ENCODE measurements at places on chromosomes 5 and 9.

DNA sequence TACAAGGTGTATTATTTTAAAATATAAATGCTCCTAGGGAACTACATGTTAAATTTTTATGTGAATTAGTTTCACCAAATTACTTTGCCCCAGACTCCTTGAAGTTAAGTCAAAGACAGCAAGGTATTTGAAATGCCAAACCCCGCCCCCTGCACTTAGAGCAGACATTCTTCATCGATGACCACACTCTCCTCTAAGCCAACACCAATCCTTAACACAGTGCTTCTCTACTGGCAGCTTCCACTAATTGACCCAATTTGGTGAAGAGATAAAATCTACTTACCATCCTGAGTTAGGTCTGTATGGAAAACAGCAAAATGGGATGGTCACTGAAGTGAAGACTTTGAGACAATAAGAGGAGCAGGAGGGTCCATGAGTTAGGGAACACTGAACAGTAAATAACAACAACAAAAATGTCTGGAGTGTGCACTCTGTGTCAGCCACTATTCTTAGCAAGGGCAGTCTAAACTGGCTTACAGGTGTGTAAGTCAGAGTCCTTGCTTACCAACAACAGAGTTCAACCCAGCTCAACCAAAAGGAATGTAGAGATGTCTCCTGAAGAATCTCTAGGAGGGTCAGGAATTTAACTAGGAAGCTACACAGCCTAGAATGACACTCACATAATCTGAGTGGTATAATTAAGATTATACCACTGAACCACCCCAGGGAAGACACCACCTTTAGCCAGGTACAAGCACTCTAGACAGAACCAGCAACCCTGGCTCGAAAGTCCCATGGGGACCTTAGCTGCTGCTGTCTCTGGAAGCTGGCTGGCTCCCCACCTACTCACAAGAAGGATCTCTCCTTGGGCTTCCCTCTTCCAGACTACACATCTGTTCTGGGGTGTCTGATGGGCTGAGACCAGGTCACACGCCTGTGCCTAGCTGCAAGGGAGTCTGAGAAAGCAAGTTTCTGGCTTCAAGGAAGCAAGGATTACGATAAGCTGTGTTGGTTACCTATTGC, 8.8 kb upstream of the UBE2QL1 start:
- DNase-seq, result no peak

- no peak for DNase-seq
These were observed 21.5 kb downstream of the NKD2 start for GRCh38 chr5:1029945-1030625.

DNA sequence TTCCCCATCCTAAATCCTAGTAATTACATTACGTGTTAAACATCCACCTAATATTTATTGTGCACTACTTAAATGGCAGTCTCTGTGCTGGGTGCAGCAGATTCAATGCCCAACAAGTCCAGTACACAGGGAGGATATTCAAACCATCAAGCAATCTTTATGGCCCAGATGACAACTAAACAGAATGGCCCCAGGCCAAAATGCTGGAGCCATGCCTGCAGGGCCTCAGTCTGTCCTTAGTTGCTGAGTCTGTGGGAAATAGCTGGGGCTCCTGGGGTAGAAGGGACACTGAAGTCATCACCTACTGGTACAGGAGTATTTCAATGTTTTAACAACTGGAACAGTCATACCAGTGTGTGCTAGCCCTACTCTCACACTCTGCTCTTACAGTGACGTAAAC, 153.5 kb downstream of the ZNF608 start:
- no peak for DNase-seq

DNA sequence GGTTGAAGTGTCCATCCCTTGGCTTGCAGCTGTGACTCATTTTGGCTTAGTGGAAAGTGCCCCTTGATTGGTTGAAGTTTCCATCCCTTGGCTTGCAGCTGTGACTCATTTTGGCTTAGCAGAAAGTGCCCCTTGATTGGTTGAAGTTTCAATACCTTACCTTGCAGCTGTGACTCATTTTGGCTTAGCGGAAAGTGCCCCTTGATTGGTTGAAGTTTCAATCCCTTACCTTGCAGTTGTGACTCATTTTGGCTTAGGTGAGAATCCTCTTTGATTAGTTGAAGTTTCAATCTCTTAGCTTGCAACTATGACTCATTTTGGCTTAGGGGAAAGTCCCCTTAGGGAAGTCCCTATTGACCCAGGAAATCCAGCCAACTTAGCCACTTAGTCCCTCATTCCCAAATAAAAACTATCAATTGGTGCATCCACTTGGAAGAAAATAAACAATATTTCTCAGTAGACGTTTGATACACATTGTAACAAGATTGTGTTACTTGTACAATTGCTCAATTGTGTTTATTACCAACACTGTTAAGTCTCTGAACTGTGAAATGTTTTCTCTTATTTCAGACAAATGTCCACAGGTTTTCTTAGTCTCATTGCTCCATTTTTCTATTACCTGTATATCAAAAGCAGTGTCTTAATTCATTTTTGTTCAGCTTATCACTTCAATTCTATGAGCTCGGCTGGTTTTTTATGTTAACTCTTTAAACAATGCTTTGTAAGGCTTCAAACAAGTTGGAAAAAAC, 2308.8 kb upstream of the ACO1 start:
- DNase-seq, result peak; percentile 11

- no peak for DNase-seq
These were observed 29.8 kb downstream of the SLC24A2 start for GRCh38 chr9:19759066-19759465.

DNA sequence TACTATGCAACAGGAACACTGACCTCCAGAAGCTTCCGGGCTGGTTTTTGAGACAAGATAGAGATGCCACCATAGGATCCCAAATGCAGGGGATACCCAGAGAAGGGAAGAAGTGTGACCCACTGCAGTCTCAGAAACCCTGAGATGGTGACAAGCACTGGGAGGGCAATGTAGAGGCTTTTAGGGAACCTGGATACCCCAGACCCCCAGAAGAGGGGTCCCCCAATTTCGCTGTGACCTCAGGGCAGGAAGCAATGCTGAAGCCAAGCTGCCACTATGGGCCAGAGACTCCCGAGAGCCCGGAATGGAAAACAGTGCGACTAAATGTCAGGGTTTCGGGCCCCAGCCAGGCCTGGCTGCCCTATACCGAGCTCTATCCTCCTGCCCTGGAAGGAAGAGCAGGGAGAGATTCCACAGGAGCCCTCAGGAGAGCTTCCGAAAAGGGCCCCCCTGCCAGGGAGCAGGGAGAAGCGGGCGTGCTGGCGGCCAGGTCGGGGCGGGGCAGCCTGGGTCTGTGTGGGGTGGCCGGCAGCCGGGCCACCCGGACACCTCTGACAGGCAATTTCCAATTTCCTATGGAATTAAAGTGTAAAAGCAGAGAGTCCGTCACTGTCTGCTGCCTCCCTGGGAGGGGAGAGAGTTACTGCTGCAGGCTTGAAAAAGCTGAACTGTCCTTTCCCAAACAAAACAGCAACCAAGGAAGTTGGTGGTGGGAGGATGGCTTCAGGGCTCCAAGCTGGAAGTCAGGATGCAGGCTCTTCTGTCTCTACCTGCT, 154.2 kb downstream of the FGF18 start:
- DNase-seq, result no peak

GRCh38 chr5:156556666-156557406, 229.9 kb downstream of the SGCD start:
- no peak for DNase-seq

GRCh38 chr5:124849774-124850173, 103.3 kb upstream of the ZNF608 start:
- DNase-seq, result no peak

DNA sequence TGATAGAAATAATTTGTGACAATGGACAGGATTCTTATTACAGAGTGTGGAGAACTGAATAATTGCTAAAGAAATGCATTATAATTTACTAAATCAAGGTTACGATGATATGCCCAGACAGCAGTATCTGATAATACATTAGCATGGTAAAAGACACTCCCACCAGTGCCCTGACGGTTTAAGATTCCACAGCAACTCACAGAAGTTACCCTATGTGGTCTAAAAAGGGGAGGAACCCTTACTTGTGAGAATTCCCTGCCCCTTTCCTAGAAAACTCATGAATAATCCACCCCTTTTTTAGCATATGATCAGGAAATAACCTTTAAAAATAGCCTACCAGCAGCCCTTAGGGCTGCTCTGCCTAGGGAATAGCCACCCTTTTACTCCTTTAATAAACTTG, 244.7 kb upstream of the SLC24A2 start:
- no peak for DNase-seq

DNA sequence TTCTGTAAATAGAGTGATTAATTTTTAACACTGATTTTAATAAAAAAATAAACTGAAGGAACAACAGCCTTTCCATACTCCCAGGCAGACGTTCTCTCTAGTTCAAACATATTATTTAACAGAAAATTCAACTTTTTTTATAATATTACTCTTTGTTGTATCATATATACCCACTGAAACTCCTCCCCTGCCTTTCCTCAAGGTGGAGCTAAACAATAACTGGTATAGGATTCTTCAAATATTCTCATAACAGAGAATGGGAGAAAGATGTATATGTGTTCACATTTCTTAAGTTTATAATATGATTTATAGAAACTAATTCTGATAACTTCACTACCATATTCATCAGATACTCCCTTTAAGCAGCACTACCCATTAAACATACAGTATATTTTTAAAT, 83.4 kb downstream of the CYLC2 start:
- no peak for DNase-seq

- no peak for DNase-seq
These were observed 64.6 kb upstream of the FCN1 start for GRCh38 chr9:134982311-134982710.

- DNase-seq, result no peak
These were observed 28.7 kb upstream of the MYOT start for GRCh38 chr5:137838976-137839375.

DNA sequence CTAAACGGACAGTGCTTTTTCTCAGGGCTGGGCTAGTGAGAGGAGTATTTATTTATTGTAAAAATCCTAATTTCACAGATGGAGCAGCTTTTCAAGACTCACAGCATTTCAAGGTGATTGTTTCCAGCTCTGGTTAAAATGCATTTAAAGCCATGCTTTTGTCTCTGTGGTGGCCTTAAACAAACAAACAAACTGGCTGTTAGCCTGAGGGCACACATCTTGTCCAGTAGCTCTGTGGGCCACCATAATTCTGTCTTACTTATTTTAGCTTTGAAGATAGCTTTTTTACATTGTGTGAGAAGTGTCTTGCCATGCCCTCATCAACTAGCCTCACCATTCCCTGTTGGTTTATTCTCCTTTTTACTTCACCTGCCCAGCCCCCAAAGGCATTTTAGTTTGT, 218.2 kb downstream of the PSAT1 start:
- DNase-seq, result no peak

- DNase-seq, result no peak
These were observed 187.4 kb downstream of the ERCC6L2 start for GRCh38 chr9:96062854-96063253.

GRCh38 chr5:117788596-117788995, 1199.8 kb downstream of the DTWD2 start:
- no peak for DNase-seq

Measured in retinal pigment epithelial cell (primary cell).